H4 (cell line): ENCODE measurements at places on chromosomes 2 and 18. TPM values are rescaled to one million over a fixed set of nuclear protein-coding genes. Genes with fewer than 3 reads are reported as not detected.

STARD6 gene
- total RNA-seq = not detected in 2 replicates

DRC1 gene
- not detected in 2 replicates for total RNA-seq

GRCh38 chr2:8617590-8617989 is 64.3 kb upstream of the ID2 start:
- no peak for DNase-seq

- no peak for DNase-seq
Observed at GRCh38 chr2:20469595-20469994, 22.7 kb downstream of the RHOB start.

GRCh38 chr18:50194631-50195532 is at the start of gene MYO5B:
Gene MYO5B, minus strand, starts transcription at chr18:50195147. Its CDS starts 354 bp downstream, at chr18:50194793.
- no peak for DNase-seq
